ENCODE measurements at places on chromosomes 6 and 20.
A peak's percentile ranks its signal among the peaks of the same experiment; 100 is the strongest.

DNA sequence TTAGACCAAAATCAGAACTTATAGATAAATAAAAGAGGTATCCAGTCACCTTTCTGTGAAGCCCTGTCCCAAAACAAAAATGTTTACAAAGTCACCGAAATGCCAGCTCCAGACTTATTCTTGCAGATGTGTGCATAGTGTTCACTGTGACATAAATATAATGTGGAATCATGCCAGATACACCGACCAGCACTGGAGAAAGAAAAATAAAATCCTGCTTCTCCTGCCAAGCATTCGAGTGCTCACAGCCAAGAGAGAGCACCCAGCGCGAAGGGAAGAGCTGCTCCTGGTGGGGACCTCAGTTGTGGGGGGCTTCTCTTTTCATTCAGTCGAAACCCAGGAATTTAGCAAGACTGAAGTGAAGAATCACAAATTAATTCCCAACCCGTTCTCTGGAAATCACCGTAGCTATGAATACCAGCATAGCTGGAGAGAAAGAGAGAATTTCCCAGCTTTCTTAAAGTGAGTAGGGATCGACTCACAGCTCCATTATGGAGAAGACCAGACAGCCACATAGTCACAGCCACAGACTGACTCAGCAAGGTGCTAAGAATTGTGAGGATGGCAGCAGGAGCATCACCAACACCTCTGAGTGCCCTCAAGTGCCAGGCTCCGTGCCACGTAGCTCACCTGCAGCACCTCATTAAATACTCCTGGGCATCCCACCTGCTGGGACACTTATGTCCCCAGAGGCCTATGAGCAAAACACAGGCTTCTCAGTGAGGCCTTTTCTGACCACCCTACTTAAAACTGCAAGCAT is 33.2 kb downstream of the BFSP1 start:
- DNase-seq: peak; percentile 23

DNA sequence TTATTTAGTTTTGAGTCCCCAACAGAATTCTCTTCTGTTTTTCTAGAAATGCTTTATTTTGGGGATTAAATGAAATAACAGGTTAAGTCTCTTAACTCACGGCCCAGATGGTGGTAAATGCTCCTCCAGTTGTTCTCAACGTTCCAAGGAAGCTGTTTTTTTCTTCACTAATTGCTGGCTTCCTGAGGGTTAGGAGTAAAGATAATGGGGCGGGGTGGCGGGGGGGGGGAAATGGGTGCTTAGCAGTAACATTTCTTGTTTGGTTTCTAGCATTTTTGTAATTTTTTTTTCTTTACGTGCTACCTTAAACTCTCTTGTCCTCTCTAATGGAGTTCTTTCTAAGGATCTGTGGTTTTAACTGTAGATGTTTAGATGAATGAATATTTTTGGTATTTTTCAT is 2.2 kb downstream of the SRSF3 start:
- peak; percentile 33 for DNase-seq

DNA sequence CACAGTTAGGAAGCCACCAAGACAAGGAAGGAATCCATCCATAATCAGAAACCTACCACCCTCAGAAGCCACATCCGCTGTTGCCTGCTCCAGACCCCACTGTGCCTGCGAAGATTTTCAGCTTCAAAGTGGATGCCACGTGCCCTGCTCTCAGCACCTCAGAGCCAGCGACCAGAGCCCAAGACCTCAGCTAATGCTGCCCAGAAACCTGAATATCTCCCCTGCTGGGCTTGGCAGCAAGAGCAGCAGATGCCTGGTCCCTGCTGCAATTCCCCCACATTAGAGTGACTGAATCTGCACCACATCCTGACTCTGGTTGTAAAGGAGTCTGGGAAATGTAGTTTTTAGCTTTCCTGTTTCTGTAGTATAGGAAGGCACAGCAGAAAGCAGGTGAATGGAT is 10.7 kb upstream of the ULBP3 start:
- DNase-seq: peak; percentile 26

DNA sequence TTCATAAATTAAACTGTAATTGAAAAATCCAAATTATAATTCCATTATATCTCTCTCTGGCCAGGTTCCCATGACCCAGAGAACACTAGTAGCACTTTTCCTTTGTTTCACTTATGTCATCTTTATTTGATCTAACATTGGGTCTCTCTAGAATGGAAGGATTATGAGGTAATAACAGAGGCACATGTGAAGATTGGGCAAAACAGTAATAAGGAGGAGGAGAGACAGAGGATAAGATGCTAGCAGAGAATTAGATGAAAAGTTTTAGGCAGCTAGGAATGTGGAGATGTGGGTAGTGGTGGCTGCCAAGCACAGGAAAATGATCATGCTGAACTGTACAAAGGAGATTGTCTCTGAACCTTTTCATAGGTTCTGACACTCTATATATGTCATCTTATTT is 3.3 kb downstream of the TAB2 start:
- no peak for DNase-seq

DNA sequence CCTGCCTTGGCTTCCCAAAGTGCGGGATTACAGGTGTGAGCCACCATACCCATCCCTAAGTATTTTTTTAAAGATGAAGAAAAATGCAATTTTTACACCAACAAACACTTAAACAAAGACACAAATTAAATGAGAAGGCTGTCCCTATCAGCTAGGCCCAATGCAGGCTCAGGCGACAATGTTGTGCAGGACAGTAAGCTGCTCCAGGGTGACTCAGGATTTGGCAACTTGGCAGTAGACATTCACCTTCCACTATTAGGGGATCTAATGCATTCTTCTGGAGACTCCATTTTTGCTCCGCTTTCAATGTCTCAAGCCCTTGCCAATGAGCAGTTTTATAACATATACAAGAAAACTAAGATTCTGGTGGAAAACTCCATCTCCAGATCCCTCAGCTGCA is 19.7 kb downstream of the NDRG3 start:
- peak; percentile 9 for DNase-seq

- DNase-seq: peak; percentile 43
Observed at GRCh38 chr20:11331096-11331495, 586.6 kb upstream of the BTBD3 start.

DNA sequence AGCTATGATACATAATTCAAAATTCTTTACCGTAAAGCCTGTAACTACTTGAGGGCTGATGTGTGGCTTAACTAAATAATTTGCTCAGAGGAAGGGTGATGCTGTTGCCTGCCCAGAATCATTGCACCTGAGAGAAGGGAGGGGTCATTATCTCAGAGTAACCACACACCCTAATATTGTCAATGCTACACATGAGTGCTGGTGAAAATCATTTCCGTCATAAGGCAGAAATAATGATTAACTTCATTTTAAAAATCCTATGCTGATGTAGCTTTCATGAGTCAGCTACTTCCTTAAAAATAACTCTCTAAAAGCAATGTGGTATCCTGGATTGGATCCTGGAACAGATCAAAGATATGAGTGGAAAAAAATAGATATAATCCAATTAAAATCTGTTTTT is 146.4 kb upstream of the FAM83B start:
- DNase-seq: no peak

DNA sequence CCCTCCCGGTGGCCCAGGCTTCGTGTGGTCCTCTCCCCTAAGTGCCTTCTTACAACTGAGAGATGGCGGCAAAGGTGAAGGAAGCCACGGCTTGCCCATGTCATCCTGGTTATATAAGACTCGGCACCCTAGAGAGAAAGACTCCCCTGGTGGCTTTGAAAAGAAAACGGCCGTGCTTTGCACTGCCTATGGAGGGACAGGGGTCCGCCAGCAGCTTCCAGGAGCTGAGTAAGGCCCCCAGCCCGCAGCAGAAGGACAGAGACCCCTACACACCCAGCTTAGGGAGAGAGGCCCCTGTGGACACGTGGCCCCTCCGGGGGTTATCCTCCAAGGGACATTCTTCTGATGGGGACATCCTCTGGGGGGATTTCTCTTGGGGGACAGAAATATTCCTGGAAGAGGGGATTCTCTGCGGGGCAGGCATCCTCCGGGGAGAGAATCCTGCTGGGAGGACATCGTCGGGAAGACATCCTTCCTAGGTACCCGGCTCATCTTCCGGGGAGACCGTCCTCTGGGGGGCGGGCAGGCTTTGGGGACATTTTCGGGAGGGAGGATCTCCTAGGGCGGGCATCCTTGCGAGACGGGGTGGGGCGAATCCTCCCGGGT is 511 bp upstream of the OGFR start:
- no peak for DNase-seq

DNA sequence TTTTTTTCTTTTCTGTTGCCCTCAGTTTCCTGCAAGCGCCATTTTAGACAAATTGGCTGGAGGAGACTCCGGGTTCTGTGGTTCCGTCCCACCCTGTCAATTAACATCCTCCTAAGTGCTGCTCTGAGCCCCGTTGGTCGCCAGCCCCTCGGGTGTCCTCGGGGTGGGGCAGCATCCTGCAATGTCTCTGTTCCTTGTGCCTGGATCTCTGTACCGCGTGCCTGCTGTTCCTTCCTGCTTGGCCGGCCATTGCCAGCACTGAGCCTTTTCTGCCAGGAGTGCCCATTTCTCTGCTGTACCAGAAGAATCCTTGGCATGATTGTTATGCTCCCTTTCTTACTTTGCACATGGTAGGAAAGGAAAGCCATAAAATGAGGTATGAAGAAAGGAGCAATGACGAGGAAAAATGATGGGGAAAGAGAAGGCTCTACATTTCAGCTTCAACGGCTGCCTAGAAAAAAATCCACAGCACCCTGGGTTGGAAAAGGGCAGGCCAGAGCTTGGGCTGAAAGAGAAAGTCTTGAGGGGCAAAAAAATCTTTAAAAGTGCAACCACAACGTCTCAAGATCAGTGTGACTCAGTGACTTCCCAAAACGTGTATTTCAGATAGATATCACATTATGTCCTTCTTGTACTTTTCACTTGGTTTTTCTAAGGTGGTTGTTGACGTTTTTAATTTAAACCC is 256.7 kb downstream of the CLIC5 start:
- DNase-seq: peak; percentile 10

DNA sequence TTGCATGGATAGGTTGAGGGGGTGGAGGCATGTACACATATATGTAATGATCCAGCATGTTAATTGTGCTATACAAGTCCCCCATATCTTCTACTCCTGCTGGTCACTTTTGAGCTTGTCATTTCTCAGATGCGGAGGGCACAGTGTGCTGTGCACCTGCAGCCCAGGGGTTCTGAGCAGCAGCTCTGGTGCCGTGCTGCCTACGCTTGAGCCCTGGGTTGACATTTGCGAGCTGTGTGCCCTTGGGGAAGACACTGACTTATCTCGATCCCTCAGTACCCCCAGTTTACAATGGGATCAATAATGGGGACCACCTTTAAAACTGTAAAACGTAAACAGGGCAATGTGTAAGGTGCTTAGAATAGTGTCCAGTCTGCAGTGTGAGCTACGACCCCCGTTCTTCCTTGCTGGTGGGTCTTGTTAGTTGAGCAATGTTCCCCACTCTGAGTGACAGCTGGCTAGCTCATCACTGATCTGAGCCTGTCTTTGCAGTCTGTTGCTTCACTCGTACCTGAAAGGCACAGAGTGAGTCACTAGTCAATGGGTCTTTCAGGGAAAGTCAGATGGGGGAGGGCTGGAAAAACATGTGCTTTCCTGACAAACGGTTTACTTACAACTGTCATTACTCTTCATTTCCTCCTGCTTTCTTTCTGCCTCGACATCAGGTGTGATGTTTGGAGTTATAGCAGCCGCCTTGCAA is 91.7 kb downstream of the SLC2A10 start:
- no peak for DNase-seq

DNA sequence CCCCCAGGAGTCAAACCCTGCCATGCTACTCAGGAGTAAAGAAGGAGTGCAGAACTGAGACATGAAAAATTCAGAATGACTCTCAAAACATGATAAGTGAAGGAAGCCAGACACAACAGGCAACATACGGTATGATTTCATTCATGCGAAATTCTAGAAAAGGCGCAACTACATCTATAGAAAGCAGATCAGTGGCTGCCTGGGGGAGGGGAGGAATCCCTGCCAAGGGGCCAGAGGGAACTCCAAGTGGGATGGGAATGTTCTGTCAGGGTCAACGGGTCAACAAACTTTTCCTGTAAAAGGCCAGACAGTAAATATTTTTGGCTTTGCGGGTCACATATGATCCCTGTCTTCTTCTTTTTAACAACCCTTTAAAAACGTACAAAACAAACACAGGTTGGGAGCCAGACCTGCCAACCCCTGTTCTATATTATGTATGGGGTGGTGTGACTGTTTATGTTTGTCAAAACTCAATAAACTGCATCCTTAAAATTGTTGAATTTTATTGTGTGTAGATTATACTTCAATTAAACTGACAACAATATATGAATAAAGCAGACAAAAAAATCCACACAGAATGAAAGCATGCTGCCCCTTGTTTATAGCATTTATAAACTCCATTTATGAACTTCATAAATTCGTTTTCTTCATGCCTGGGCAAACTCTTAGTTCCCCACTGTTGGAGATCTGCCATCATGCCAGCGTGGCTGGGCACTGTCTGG is 56.6 kb upstream of the TRAF3IP2 start:
- peak; percentile 25 for DNase-seq

DNA sequence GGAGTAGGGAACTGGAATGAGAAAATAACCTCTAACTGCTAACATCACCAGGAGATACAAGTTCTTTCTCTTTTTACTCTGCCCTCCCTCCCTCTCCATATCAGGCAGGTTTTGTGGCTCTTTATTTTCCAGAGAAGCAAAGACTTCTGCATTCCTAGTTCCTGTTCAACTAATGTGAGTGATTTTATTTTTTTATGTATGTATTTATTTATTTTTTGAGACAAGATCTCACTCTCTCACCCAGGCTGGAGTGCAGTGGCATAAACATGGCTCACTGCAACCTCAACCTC is 6.0 kb upstream of the IER3 start:
- no peak for DNase-seq

GRCh38 chr6:11654876-11655275 is 117.3 kb downstream of the TMEM170B start:
- DNase-seq: peak; percentile 46

GRCh38 chr6:137950581-137950980 is 83.5 kb downstream of the TNFAIP3 start:
- DNase-seq: no peak

GRCh38 chr20:18543932-18544331 is 23.3 kb upstream of the SMIM26 start:
- DNase-seq: no peak

- DNase-seq: peak; percentile 16
Observed at GRCh38 chr20:13910492-13910891, 79.9 kb downstream of the SEL1L2 start.

DNA sequence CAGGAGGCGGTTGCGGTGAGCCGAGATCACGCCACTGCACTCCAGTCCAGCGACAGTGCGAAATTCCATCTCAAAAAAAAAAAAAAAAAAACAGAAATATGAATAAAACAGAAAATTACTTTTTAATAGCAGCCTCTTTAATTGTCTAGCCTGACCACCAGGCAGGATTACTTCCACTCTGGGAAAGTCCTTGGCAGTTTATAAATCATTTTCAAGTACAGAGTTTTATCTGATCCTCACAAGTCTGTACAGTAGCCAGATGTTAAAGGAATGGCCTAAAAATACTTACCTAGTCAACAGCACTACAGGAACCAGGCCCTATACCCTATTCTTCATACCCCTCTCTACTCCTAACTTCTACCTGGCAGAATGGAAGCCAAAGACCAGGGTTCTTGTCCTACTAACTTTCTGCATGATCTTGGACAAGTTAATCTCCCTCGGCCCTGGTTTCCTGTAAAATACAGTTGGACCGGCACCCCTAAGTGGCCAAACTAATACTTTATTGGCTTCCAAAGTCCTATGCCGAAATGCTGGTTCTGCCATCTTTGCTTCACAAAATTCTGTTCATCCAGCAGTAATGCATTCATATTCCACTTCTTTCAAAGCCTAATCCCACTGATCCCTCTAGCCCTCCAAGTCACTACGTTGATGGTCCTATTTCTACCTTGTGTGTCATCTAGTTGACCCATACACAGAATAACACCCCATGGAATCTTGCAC is 1.9 kb downstream of the EIF2S2 start:
- DNase-seq: no peak

All from fibroblast of skin of abdomen (primary cell).